ENCODE measurements at places on chromosomes 2 and 18.

DNA sequence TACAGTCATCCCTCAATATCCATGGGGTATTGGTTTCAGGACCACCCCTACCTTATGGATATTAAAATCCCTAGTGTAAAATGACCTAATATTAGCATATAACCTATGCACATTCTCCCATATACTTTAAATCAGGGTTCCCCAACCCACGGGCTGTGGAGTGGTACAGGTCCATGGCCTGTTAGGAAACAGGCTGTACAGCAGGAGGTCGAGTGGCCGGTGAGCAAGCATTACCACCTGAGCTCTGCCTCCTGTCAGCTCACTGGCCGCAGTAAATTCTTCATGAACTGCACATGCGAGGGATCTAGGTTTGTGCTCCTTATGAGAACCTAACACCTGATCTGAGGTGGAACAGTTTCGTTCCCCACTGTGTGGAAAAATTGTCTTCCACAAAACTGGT, 73.8 kb downstream of the RIF1 start:
- DNase-seq, result no peak

DNA sequence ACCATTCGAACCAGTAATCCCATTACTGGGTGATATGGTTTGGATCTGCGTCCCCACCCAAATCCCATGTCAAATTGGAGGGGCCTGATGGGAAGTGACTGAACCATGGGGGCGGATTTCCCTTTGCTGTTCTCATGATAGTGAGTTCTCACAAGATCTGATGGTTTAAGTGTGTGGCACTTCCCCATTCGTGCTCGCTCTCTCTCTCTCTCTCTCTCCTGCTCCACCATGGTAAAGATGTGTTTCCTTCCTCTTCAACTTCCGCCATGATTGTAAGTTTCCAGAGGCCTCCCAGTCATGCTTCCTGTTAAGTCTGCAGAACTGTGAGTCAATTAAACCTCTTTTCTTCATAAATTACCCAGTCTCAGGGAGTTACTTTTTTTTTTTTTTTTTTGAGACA, 62.6 kb downstream of the NBAS start:
- no peak for DNase-seq

GRCh38 chr2:227234429-227234828, 70.0 kb downstream of the COL4A3 start:
- DNase-seq, result no peak

DNA sequence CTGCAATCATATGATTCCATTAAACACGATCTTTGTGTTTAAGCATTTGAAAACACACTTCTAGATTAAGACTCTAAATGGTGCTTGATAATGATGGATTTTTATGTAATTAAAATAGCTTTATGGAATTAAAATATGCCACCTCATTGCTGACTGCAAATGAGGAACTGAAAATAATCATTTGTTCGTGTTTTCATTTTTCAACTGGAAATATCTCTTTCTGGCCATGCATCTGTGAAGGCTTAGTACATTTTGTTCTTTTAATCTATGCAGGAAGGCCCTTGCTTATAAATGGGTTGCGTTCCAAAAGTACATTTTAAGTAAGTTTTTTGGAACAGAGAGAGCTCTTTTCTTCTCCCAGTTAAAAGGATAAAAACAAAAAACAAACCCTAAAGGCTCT, 125.5 kb downstream of the MC4R start:
- no peak for DNase-seq

DNA sequence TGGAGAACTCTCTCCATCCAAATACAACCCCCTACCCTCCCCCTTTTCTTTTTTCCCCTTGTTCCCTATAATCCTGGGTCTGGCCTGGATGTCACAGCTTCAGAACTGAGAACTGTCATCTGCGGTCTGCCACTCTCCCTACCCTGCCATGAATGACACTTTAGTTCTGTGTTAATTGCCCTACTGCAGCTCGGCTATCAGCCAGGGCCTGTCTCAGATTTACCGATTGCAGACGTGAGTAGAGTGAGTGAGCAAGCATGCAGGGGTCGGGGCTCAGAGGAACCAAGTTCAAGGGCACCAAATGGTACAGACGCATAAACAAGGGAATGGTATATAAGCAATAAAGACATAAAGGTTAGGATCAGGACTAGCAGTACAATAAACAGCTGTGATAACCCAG, 967.8 kb downstream of the BCL11A start:
- DNase-seq, result no peak

DNA sequence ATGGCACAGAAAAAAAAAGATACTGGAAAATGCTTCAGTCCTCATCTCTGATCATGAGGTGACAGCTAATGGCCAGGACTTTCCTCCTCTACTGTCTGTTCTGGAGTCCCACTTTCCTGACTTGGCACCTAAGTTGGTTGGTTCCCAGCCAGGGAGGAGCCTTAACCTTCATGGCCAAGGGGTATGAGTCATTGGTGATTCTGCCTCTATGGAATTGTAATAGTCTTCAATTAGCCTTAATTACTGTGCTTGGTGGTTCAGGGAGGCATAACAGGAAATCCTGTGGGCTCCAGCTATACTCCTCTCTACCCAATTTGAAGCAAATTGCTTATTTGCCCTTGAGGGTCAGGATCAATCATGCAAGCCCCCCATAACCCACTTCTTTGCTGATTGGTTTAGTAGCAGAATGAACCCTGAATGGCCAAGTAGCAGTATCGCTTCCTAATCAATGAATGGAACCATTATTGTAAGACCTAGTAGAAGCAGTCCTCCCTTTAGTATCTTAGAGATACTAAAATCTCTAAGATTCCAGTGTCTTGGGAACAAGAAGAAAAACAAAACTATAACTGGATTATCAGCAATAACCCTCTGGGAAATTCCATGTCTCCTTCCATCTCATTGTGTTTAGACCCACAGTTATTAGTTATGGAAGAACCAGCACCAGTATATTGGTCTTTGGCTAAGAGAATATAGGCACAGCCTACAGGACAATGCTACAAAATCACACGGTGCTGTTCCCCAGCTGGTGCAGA, 109.0 kb downstream of the COL6A3 start:
- DNase-seq, result no peak

- DNase-seq, result no peak
Measured at GRCh38 chr2:70983506-70984227, 5.2 kb downstream of the ANKRD53 start.

DNA sequence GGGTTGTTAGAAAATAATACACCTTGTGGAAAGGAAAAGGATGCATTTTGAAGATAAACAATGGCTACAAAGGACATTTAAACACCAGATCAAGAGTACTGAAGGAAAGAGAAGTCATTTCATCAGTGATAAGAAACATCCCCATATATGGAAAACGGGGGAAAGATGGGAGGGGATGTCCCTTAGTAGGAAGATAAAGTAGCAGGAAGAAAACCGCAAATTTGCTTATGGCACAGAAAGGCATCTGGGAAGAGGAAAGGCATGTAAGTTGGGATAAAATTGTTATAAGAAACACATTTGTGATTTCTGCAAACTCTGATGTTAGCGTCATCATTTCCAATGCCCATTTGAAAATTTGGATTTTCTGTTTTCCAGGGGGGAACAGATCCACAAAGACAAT, 10.5 kb upstream of the LYPD1 start:
- DNase-seq, result no peak

GRCh38 chr18:66599190-66599589, 4.7 kb downstream of the CDH19 start:
- no peak for DNase-seq

- DNase-seq, result no peak
Measured at GRCh38 chr2:170206805-170207407, 29.0 kb downstream of the MYO3B start.

- DNase-seq, result no peak
Measured at GRCh38 chr2:120851116-120851773, 115.6 kb downstream of the GLI2 start.

- DNase-seq, result no peak
Measured at GRCh38 chr2:1804351-1804771, 60.0 kb upstream of the PXDN start.

DNA sequence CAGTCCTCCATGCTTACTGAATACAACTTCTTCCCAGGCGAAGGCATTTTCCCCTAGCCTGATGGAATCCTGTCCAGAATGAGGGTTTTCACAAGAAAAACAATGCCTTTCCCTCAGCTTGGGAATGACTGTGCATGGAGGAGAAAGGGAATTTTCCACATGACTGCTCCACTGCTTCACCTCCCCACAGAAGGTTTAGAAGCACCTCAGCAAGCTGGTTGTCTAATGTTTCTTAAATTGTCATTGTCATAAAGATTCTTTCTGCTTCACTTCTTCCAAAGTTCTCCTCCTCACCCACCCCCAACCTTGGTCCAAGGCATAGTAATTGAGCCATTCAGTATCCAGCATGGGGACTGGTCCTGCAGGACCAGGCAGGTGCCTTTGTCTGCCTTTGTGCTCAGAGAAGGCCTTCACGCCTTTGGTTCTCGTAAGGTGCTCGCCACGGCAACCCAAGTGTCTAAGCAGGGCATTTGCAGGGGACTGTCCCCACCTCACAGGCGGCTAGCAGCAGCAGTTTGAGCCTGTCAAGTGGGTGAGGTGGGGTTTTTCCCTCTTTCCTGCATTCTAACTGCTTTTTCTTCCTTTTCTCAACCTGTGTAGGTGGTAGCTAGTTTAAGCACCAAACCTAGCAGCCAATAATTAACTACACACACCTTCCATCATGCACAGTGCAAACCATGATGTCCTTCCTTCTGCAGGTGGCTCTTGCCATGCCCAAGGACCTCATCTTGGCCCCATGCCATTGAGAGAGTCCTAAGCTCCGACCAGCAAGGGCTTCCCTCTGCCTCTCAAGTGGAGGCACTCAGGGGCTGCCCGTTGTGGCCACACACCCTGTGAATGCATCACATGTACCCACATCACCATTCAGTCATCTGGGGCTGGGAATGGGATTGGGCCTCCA, 65.7 kb upstream of the BCL2L11 start:
- DNase-seq, result no peak

DNA sequence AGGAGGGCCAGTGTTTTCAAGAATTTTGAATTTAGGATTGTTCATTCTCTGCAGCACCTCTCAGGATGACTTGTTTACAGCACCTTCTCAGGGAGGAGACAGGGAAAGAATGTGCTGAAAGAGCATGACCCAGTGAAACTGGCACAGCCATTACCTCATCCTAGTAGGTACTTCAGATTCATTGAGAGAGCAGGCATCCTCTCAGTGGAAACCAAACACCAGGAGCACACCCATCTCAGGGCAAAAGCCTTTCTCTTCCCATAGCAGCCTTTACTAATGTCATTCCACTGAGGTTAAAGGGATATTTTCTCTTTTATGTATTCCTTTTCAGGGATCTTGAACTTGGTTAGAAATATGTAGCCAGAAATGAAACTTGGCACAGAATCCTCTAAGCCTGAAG, 2.6 kb downstream of the MAP2 start:
- no peak for DNase-seq

DNA sequence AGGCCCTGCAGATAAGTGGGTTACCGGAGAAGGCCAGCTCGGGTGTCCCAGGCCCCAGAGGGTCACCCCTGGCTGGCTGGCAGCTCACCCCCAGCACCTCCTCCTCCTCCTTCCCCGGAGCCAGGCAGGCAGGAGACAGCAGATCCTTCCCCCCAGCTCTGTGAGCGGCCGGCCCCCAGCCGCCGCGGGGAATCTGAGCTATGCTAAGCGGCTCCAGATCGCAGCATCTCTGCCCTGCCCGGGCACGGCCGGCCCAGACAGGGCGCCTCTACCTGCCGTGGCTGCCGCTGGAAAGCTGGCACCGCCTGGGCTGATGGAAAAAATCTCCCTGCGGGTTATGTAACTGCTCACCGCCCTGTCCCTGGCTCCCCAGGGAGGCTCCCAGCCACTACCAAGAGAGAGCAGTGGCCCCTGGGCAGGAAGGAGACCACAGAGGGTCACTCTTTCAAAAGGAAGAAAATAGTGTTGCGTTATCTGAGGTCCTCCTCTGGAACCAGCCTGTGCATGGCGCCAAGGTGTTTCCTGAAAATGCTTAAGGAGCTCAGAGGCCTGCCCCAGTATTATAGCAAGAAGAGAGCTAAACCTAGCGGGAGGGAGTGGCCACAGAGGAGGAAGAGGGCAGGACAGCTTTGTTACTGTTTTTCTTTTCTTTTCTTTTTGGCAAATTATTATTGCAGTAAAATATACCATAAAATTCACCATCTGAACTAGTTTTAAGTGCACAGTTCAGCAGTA, 179.0 kb downstream of the SMAD7 start:
- no peak for DNase-seq

DNA sequence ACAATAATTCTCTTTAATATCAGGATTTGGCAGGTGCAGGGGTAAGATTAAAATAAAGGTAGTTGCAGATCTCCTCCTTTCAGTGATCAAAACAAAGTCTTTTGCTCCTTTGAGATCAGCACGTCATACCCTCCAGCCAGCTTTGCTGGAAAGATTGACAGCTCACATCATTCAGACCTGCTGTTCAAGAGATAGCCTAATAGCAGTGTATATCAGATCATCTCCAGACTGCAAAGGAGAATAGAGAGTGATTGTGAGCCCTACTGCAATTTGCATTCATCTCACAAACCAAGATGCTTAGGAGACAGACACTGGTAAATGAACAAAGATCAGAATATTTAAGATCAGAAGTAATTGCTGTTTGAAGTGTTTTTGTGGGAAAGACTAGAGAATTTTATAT, 135.8 kb upstream of the DSEL start:
- DNase-seq, result no peak

DNA sequence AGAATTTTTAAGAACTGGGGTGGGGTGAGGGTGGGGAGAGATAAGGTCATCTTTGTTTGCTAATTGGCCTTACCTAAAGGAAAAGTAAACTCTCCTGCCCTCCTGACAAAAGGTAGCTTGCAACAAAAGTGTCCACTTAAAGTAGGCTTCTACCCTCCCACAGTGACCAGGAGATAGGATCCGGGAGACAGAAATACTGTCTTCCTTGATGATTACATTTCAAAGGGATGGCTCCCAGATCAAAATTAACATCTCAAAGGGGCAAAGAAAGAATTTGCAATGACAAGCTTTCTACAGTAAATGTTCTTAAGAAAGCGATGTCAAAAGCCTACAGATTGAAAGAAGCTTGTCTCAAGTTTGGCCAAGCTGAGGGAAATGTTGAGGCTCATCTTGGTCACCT, 775.3 kb downstream of the CPS1 start:
- DNase-seq, result no peak

GRCh38 chr18:25351777-25352628, at the start of gene ZNF521:
ZNF521 (minus strand) TSS chr18:25352166; CDS start chr18:25350946, 1,220 bp downstream.
- peak; percentile 8 for DNase-seq

DNA sequence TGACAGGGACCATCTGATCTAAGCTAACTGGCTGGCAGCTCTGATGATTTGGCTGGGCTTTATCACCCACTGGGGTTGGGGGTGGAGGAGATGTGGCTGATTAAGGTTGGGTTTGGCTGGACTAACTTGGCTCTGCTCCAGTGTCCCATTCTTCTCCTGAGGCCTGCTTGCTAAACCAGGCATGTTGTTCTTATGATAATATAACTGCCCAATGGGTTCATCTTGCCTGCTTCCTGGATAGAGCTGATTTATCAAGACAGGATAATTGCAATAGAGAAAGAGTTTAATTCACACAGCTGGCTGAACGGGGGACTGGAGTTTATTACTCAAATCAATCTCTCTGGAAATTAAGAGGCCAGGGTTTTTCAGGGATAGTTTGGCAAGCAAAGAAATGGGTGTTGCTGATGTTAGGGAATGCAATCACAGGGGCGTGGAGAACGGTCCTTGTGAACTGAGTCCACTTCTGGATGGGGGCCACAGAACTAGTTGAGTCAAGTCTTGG, 150.4 kb downstream of the PTH2R start:
- no peak for DNase-seq

- DNase-seq, result no peak
Measured at GRCh38 chr2:24015562-24016375, 5.9 kb downstream of the MFSD2B start.

All from stimulated activated CD4-positive, alpha-beta T cell treated with anti-CD3 and anti-CD28 coated beads, Interleukin-1b, Interleukin-23, amount 100 ng/mL, for 4 hours (primary cell).